ENCODE measurements at places on chromosomes 11 and 22. TPM values are rescaled to one million over a fixed set of nuclear protein-coding genes. Genes with fewer than 3 reads are reported as not detected.
A peak's percentile ranks its signal among the peaks of the same experiment; 100 is the strongest.

The BTG4 gene
- not detected for total RNA-seq

The NCR3LG1 gene
- 1.0 TPM for total RNA-seq

- no peak for DNase-seq
Measured at GRCh38 chr11:17547051-17547577, at the start of gene OTOG. OTOG (plus strand) TSS chr11:17547259; CDS start chr11:17547373, 114 bp downstream.

- no peak for DNase-seq
Measured at GRCh38 chr11:13260963-13261588, 16.5 kb upstream of the BMAL1 start.

GRCh38 chr11:28243061-28243460 is 134.9 kb downstream of the METTL15 start:
- no peak for DNase-seq

GRCh38 chr11:61842528-61842820 is 14.4 kb downstream of the FADS2 start:
- no peak for DNase-seq

- DNase-seq = no peak
Measured at GRCh38 chr11:124240621-124241397, at the start of gene OR8G1. OR8G1 (plus strand) TSS chr11:124241095; CDS start chr11:124249676, 8,581 bp downstream.

DNA sequence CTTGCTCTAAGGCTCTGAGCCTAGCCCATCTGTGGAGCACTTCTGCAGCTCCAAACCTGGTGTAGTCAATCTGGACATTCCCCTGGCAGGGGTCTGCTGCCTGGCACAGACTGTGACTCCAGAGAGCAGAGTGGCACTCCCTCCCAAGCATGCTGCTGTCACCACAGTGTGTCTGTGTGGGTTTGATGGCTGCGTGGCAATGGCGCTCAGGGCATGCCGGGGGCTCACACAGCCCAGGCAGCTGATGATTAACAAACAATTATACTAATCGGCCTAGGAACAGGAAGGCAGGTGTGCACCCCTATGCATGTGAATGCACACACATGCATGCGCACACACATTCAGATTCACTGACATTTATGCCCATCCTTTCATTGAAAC is 9.0 kb upstream of the NECTIN1 start:
- no peak for DNase-seq

DNA sequence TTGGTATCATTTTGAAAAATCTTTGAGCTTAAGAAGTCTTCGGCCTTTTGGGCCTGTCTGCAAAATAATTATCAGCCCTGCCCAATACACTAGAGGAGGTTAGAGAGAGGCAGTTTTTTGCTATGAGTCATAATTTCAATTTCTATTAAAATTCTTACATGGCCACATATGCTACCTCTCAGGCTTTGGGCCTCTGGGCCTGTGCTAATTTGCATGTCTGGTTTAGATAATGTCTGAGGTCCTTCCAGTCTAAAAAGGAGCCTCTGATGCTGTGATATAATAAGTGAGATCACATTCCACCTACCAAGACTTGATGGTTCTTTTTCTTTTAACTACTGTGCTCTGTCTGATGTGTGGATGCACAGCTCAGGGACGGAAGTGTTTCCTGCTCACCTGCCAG is 70.8 kb downstream of the KCNJ1 start:
- DNase-seq = no peak

DNA sequence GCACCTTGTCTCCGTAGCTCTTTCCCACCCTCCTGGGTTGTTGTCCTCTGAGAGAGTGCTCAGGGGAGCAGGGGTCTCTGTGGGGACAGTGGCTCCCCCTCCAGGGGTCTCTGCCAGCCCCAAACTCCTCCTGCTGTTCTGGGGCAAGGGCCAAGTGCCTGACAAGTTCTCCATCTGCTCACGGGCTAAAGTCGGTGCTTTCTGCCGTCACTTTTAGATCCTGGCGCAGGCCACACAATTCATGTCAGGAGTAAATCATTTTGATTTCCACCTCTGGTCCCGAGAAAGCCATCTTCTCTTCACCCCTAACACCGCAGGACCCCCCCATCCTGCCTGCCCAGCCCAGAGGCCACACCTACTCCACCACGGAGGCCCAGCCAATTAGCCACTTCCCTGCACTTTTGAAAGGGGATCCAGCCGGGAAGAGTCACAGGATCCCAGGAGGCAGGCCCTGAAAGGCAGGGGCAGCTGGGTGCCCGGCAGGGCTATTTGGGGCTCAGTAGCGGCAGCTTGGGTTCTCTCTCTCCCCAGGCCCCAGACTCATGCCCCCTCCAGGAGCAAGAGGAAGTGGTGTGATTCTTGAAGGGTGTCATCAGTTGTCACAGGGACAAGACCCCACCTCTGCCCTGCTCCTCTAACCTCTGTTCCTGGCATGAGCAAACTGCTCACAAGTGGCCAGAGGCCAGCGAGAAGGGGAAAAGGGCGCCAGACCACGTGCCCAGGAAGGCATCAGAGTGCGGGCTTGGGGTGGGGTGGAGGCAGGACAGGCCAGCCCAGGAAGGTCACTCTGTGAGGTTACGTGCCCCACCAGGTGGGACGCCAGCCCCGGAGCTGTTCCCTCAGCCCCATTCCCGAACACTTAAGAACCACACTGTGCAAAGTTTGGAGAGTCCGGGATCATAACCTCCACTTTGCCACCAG is 1.3 kb downstream of the MACROD1 start:
- no peak for DNase-seq

DNA sequence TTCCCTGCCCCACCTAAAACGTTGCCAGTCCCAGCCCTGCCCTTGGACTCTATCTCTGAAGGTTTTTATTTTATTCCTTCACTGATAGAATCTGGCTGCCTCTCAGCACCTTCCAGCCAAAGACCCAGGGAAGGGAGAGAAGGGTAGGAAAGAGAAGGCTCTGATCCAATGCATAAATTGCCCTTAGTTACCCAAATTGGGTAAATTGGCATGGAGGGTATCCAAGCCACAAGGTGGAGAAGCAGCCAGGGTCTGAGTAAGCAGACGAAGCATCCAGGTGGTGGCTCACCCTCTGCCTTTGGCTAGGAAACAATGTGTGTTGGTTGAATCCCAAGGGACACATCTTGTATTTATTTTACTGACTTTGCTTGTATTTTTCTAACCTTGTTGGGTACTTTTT is 89.0 kb downstream of the FEZ1 start:
- DNase-seq = no peak

DNA sequence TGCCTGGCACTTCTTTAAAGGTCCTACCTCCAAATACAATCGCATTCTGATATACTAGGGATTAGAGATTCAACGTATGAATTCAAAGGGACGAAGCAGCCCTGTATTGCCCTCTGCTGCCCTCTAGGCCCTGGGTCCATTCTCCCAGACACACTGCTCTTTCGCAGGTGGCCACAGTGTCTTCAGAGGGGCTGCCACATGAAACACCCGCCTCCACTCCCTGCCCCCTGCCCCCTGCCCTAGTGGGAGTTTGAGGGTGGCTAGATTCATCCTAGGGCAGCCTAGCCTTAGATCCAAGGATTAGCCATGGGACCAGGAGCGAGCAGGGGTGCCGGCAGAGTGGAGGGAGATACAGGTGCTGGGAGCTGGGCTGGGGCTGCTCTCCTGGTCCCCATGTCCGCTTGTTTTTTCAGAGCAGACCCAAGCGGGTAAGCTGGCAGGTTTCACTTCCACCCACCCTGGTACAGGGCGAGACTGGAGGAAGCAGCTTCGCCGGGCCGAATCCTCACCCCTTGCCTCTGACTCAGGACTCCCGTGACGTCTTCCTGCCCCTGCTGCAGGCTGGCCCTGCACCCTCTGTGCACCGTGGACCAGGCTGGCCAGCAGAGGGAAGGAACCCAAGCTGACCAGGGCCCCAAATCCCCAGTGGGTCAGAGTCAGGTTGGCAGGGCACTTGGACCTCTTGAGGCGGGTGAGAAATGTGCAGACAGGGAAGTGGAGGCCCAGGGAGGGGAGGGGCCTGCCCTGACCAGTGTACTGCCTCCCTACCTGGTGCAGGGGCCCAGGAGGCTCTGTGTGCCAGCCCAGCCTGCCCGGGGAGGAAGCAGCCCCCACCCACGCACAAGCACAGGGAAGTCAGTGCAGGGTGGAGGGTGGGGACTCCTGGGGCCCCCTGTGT is 28.4 kb upstream of the HMOX1 start:
- DNase-seq = peak; percentile 35

GRCh38 chr11:103673773-103674172 is 362.7 kb upstream of the DDI1 start:
- DNase-seq = no peak

DNA sequence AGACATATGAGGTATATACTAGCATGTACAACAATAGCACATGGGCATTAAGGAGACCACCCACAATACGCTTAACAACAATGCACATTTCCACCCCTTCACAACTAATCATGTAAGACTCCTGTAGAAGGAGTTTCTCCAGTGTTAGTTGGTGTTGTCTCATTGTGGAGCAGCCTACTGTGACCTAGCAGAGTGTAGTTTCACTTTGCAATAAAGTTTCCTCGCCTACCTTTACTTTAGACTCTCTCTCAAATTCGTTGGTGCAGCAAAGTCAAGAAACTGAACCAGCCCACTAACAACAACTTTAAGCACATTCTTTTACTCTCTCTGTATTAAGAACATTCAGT is 863.6 kb downstream of the FAM181B start:
- no peak for DNase-seq

DNA sequence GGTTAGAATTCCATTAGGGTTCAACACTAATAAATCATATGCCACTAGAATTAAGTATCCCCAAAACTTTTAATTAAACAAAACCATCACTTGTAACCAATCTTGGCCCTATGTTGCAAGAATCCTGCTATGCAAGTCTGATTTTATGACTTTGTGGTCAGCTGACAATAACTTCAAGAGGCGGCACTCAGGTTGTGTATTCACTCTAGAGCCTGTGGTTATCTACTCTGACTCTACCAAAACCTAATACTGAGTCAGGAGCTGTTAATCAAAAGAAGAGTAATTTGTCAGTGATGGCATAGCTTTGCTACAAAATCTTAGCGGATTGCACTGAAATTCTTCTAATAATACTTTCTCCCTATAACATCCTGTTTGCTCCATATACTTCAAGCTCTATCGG is 253.7 kb downstream of the AASDHPPT start:
- no peak for DNase-seq
